ENCODE measurements at places on chromosomes 2 and 18. TPM values are rescaled to one million over a fixed set of nuclear protein-coding genes. Genes with fewer than 3 reads are reported as not detected.

GRCh38 chr2:23803264-23803964, 123.5 kb downstream of the ATAD2B start:
- H3K27me3 ChIP-seq: no peaks in the 10 kb centered on the region
- no peaks in the 10 kb centered on the region for H3K36me3 ChIP-seq
- no peaks in the 10 kb centered on the region for H3K4me1 ChIP-seq
- no peak overlapping the region for H3K4me3 ChIP-seq

GRCh38 chr2:26581266-26581990, 59.7 kb downstream of the CIB4 start:
- no peaks in the 10 kb centered on the region for H3K36me3 ChIP-seq
- no peak overlapping the region for H3K27ac ChIP-seq
- peaks cover 2% of the 10 kb centered on the region for H3K27me3 ChIP-seq
- H3K4me1 ChIP-seq: no peaks in the 10 kb centered on the region
- DNase-seq: no peak
- H3K4me3 ChIP-seq: no peak overlapping the region

- peak; percentile 94 for DNase-seq
- no peaks in the 10 kb centered on the region for H3K4me1 ChIP-seq
Measured at GRCh38 chr18:6741232-6741663, 11.7 kb downstream of the ARHGAP28 start.

- H3K4me3 ChIP-seq: no peak overlapping the region
- no peak for DNase-seq
- no peaks in the 10 kb centered on the region for H3K36me3 ChIP-seq
Measured at GRCh38 chr2:6535572-6535971, 330.1 kb downstream of the CMPK2 start.

DNA sequence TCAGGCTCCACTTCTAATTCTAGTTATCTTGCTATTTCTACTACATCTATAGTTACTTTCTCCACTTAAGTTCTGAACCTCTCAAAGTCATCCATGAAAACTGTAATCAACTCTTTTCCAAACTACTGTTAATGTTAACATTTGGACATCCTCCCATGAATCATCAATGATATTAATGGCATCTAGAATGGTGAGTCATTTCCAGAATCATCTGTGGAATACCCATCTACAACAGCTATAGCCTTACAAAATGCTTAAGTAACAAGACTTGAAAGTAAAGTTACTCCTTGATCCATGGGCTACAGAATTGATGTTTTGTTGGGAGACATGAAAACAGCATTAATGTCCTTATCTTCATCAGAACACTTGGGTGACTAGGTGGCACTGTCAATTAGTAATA, 35.4 kb downstream of the BARD1 start:
- no peaks in the 10 kb centered on the region for H3K27me3 ChIP-seq
- H3K4me3 ChIP-seq: no peak overlapping the region
- H3K36me3 ChIP-seq: peaks cover 1% of the 10 kb centered on the region
- no peaks in the 10 kb centered on the region for H3K4me1 ChIP-seq
- H3K27ac ChIP-seq: no peak overlapping the region

The CYP27C1 gene
- total RNA-seq: 2.9 TPM

DNA sequence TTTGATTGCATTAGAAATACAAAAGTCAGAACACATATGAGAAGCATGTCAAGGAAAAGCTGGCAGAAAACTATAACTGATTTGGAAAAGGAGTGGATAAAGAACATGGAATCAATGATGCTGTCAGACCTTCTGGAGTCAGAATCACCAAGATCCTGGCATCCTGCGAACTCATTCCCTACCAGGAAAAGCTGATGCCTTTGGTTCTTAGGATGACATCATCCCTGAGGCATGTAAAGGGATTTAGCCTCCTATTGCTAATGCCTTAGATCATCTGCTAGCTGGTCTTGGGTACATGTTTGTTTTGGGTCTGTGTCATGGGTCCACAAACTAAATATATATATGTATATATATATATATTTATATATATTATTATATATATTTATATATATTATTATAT, 680.7 kb downstream of the EPHA4 start:
- H3K27me3 ChIP-seq: no peaks in the 10 kb centered on the region
- H3K27ac ChIP-seq: no peak overlapping the region
- H3K4me3 ChIP-seq: no peak overlapping the region
- no peaks in the 10 kb centered on the region for H3K36me3 ChIP-seq
- DNase-seq: no peak

GRCh38 chr2:70895249-70895648, 40.5 kb upstream of the ATP6V1B1 start:
- DNase-seq: no peak
- H3K36me3 ChIP-seq: no peaks in the 10 kb centered on the region
- H3K4me1 ChIP-seq: peaks cover 2% of the 10 kb centered on the region

- no peak overlapping the region for H3K4me3 ChIP-seq
- H3K36me3 ChIP-seq: no peaks in the 10 kb centered on the region
- H3K4me1 ChIP-seq: no peaks in the 10 kb centered on the region
- no peak overlapping the region for H3K27ac ChIP-seq
- H3K27me3 ChIP-seq: no peaks in the 10 kb centered on the region
Measured at GRCh38 chr2:122072666-122073065, 317.2 kb downstream of the TSN start.

The C2orf15 gene
- 3.6 TPM for total RNA-seq

- H3K4me1 ChIP-seq: peaks cover 4% of the 10 kb centered on the region
- no peak overlapping the region for H3K27ac ChIP-seq
- no peaks in the 10 kb centered on the region for H3K27me3 ChIP-seq
- H3K4me3 ChIP-seq: no peak overlapping the region
- DNase-seq: peak; percentile 65
Measured at GRCh38 chr2:69067026-69067630, 54.1 kb downstream of the ANTXR1 start.

DNA sequence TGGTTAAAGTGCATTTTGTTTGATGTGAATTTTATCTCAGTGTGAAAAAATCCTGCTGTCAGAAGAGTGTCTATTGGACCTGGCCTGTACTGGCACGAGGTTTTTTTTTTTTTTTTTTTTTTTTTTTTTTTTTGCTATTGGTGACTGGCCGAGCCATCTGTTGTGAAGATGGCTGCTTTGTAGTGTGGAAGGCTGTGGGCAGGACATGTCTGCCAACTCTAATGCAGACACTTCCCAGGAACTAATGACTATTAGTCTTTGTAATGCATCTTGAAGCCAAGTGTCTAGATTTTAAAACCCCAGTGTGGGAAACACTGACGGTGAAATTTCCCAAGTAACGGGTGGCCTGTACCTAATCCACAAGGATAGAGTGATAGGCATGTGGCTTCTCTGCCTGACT, 34.3 kb downstream of the ZAP70 start:
- H3K36me3 ChIP-seq: peaks cover 4% of the 10 kb centered on the region
- H3K4me3 ChIP-seq: no peak overlapping the region
- DNase-seq: no peak
- no peaks in the 10 kb centered on the region for H3K4me1 ChIP-seq
- H3K27ac ChIP-seq: no peak overlapping the region

DNA sequence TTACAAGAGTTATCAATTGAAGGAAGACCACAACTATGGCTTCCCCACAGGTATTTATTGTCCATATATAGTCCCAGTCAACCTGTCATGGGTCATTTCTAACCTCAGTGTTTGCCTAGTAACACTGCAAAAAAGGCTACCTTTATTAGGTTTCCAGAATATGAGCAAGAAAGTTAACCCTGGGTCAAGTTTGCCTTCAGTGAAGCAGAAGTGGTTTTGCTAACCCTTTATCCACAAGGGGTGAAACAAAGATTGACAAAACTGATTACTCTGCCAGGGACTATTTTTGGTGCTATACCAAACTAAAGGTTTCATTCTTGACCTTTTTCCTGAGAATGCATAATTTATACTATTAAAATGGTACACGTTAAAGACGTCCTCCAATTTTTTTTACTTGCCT, 28.8 kb downstream of the SP100 start:
- no peaks in the 10 kb centered on the region for H3K27me3 ChIP-seq
- no peak overlapping the region for H3K27ac ChIP-seq
- no peak for DNase-seq
- no peak overlapping the region for H3K4me3 ChIP-seq

DNA sequence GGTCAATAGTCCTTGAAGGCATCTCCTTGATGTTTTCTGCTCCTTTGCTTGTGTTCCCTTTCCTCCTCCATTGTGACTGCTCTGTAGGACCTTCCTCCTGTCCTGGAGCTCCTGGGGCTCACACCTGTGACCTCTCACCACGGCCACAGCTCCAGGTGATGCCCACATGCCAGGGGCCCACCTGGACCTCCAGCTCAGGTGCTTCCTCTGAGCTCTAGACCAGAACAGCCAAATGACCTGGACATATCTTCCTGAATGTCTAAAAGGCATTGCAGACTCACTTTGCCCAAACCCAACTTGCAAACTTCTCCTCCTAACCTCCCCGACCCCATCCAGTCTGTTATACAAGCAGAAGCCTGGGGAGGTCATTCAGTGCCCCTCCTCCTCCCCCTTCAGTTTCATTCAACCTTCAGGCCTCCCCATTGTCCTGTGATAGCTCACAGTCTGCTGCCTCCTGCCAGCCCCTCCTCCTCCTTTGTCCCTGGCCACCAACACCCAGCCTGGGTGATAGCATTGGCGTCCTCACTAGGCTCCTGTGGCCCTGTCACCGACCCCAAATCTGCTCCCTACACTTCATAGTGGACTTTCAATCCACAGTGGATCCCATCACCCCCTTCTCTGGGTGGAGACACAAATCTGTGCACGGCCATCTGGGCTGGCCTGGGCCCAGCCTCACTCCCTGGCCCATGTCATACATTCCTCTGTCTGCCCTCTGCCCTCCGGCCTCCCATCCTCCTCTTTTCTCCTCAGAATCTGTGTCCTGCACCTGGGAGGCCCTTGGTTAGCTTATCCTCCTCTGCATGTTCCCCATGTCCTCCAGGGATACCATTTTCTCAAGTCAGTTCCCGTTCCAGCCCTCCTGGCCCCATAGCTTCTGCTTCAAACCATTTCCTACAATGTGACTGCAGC, 310.4 kb upstream of the HDAC4 start:
- no peak overlapping the region for H3K4me3 ChIP-seq
- H3K27ac ChIP-seq: no peak overlapping the region
- H3K36me3 ChIP-seq: no peaks in the 10 kb centered on the region
- DNase-seq: no peak
- H3K4me1 ChIP-seq: peaks cover 3% of the 10 kb centered on the region

The ZFAND2B gene
- 41.4 TPM for total RNA-seq

The LAMA3 gene
- 81.0 TPM for total RNA-seq

DNA sequence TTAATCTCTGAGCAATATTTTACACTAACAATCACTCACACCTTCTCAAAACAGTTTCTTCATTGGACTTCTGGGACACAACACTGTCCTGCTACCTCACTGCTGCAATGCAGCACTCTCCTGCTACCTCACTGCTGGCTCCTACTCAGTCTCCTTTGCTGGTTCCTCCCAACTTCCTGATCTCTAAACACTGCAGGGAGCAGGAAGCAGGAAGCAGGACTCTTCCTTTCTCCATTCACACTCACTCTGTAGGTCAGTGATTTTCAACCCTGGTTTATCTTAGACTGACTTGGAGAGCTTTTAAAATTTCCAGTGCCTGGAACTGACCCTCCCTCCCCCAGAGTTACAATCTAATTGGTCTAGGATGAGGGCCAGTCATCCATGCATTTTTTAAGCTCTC, 243.4 kb upstream of the RBBP8 start:
- no peak overlapping the region for H3K27ac ChIP-seq
- no peaks in the 10 kb centered on the region for H3K36me3 ChIP-seq
- no peaks in the 10 kb centered on the region for H3K27me3 ChIP-seq
- no peak overlapping the region for H3K4me3 ChIP-seq

The VAMP5 gene
- total RNA-seq: 18.5 TPM

- H3K4me3 ChIP-seq: no peak overlapping the region
- H3K4me1 ChIP-seq: peaks cover 14% of the 10 kb centered on the region
- no peak for DNase-seq
- H3K27me3 ChIP-seq: peaks cover 8% of the 10 kb centered on the region
Measured at GRCh38 chr2:32952761-32953476, 6.2 kb downstream of the LTBP1 start.

GRCh38 chr2:78486565-78486964, 538.9 kb upstream of the REG3G start:
- no peaks in the 10 kb centered on the region for H3K36me3 ChIP-seq
- H3K4me1 ChIP-seq: no peaks in the 10 kb centered on the region
- no peak overlapping the region for H3K4me3 ChIP-seq

GRCh38 chr18:24176727-24177416, 38.0 kb downstream of the CABYR start:
- peaks cover 14% of the 10 kb centered on the region for H3K36me3 ChIP-seq
- H3K4me3 ChIP-seq: no peak overlapping the region
- H3K4me1 ChIP-seq: peaks cover 4% of the 10 kb centered on the region
- H3K27ac ChIP-seq: no peak overlapping the region

DNA sequence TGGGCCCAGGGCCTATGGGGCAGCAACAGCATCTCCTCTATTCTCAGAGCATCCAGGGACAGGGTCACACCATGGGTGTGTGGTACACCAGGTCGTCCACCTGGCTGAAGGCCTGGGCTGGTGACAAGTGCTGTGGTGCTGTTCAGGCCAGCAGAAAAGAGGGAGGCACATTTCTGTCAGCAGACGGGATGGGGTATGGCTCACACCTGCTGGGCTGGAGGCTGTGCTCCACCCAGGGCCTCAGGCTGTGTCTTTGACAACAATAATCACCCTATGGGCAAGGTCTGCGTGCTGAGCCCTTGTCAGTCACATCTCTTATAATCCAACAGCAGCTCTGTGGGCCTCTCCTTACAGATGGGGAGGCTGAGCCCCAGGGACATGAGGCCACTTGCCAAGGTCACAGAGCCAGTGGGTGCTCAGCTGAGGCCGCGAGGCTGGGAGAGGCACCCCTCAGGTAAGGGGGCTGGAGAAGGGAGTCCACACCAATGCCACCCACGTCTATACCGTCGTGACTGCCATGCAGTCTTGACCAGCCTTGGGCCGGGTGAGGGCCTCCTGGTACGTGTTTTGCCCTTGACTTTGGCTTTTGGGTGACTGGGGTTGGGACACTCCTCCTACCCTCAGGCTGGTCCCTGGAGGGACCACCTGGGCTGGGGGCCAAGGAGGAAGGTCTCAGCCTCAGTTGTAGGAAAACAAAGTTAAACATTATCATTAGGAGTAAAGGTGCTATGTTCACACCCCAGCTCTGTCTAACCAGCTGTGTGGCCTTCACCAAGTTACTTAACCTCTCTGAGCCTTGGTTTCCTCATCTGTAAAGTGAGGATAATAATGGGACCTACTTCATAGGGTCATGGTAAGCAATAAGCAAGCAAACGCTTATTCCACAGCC, 5.6 kb upstream of the HS6ST1 start:
- H3K36me3 ChIP-seq: no peaks in the 10 kb centered on the region
- H3K27me3 ChIP-seq: no peaks in the 10 kb centered on the region
- H3K4me3 ChIP-seq: no peak overlapping the region

The C2orf92 gene
- total RNA-seq: 12.1 TPM

DNA sequence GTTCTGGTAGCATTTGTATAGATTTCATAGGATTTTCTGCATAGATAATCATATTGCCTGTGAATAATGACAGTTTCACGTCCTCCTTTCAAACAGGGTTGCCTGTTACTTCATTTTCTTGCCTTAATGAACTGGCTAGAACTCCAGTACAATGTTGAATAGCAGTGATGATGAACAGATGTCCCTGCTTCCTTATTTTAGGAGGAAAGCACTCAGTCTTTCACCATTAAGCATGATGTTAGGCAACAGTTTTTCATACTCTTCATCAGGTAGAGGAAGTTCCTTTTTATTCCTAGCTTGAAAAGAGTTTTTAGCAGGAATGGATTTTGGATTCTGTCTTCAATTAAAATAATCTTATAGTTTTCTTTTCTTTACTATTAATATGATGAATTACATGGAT, 39.7 kb downstream of the C2orf76 start:
- no peaks in the 10 kb centered on the region for H3K36me3 ChIP-seq
- H3K4me1 ChIP-seq: no peaks in the 10 kb centered on the region
- H3K27ac ChIP-seq: no peak overlapping the region
- no peak for DNase-seq
- no peak overlapping the region for H3K4me3 ChIP-seq

GRCh38 chr18:13267431-13267873, 48.9 kb downstream of the LDLRAD4 start:
- no peaks in the 10 kb centered on the region for H3K36me3 ChIP-seq
- peak overlapping the region; percentile 13 for H3K27ac ChIP-seq

The GATA6 gene
- 34.3 TPM for total RNA-seq

Measured in lung (tissue), 17 donors.